Stimulated activated CD8-positive, alpha-beta memory T cell treated with anti-CD3 and anti-CD28 coated beads, Interleukin-7, amount 100 ng/mL, for 48 hours (primary cell): ENCODE measurements at places on chromosomes 16 and 17.

GRCh38 chr16:27098366-27099049, 31.8 kb downstream of the C16orf82 start:
- no peak for DNase-seq

- no peak for DNase-seq
These were observed 27.7 kb upstream of the SBK1 start for GRCh38 chr16:28264656-28265055.

GRCh38 chr17:8664456-8665126, 34.1 kb upstream of the MYH10 start:
- DNase-seq = no peak

- DNase-seq = no peak
These were observed 72.1 kb upstream of the TNRC6C start for GRCh38 chr17:77886387-77886728.

- no peak for DNase-seq
These were observed 88.6 kb upstream of the BRD7 start for GRCh38 chr16:50457423-50457822.
